HCT116 (cell line): ENCODE measurements at places on chromosomes 3 and 15. TPM values are rescaled to one million over a fixed set of nuclear protein-coding genes. Genes with fewer than 3 reads are reported as not detected.

GRCh38 chr3:171660188-171660587 lies 150.1 kb downstream of the PLD1 start:
- H3K4me3 ChIP-seq, result no peak overlapping the region
- H3K27ac ChIP-seq, result no peak overlapping the region
- H3K4me1 ChIP-seq, result no peaks in the 10 kb centered on the region
- no peak for DNase-seq

- H3K27ac ChIP-seq, result no peak overlapping the region
- H3K36me3 ChIP-seq, result no peaks in the 10 kb centered on the region
- H3K4me3 ChIP-seq, result no peak overlapping the region
- peaks cover 9% of the 10 kb centered on the region for H3K27me3 ChIP-seq
- DNase-seq, result no peak
Observed at GRCh38 chr15:70141376-70142071, 43.8 kb upstream of the TLE3 start.

DNA sequence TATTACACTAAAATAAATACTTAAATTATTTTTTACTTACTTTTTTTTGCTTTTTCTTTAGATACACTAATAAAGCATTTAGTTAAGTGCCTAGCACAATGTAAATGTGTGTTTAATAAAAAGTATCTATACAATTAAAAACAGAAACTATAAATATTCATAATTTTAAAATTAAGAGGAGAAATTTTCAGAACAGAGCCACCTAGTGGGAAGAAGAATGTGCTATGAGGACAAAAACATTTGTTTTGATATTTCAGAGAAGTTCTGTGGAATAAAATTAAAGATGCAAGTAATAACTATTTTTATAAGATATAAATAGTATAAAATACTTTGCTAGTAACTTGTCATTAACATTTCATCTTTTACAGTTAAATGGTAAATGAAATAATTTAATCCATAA lies 33.6 kb upstream of the PLSCR5 start:
- H3K27me3 ChIP-seq, result no peaks in the 10 kb centered on the region
- no peaks in the 10 kb centered on the region for H3K4me1 ChIP-seq
- no peak for DNase-seq
- no peak overlapping the region for H3K27ac ChIP-seq

- no peaks in the 10 kb centered on the region for H3K36me3 ChIP-seq
- no peak overlapping the region for H3K4me3 ChIP-seq
- no peak overlapping the region for H3K27ac ChIP-seq
- no peak for DNase-seq
- no peaks in the 10 kb centered on the region for H3K4me1 ChIP-seq
Observed at GRCh38 chr15:83947156-83947555, 288.4 kb upstream of the GOLGA6L4 start.

GRCh38 chr3:152595975-152596821 lies 238.7 kb upstream of the P2RY1 start:
- no peak overlapping the region for H3K27ac ChIP-seq
- no peak overlapping the region for H3K4me3 ChIP-seq
- no peak for DNase-seq
- no peaks in the 10 kb centered on the region for H3K36me3 ChIP-seq
- no peaks in the 10 kb centered on the region for H3K27me3 ChIP-seq

DNA sequence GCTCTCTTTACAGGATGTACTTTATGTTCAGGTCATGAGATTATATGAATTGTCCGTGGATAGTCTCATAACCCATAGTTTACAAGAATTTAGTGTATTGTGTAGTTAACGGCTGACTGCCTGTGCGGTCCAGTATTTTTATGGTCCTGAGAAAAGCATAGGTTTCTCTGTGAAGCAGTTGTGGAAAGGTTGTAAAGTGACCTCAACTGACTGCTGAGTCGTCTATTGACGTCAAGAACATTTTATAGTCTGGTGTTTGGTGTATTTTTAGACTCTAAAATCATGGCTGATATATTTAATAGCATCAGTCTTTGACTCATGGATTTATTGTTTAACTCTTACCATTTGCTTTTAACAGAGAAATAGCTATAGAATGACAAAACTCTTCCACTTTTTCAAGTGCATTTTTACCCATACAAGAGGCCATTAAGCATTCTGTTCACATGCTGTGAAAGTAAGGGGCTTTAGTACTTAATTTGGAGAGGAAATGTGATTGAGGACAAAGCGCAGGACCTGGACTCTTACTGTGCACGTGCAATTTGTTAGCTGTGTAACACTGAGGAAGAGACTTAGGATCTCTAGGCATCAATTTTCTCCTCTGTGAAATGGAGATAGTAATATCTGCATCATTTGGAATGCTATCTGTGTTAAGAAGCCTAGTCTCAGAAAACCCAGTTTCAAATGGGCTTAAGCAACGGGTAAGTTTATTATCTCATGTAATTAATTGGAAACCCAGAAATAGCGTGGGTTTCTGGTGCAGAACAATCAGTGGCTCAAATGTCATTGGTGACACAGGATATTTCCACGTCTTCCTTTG lies 240.8 kb downstream of the NFKBIZ start:
- DNase-seq, result no peak
- no peaks in the 10 kb centered on the region for H3K4me1 ChIP-seq
- no peaks in the 10 kb centered on the region for H3K36me3 ChIP-seq
- no peak overlapping the region for H3K27ac ChIP-seq

DNA sequence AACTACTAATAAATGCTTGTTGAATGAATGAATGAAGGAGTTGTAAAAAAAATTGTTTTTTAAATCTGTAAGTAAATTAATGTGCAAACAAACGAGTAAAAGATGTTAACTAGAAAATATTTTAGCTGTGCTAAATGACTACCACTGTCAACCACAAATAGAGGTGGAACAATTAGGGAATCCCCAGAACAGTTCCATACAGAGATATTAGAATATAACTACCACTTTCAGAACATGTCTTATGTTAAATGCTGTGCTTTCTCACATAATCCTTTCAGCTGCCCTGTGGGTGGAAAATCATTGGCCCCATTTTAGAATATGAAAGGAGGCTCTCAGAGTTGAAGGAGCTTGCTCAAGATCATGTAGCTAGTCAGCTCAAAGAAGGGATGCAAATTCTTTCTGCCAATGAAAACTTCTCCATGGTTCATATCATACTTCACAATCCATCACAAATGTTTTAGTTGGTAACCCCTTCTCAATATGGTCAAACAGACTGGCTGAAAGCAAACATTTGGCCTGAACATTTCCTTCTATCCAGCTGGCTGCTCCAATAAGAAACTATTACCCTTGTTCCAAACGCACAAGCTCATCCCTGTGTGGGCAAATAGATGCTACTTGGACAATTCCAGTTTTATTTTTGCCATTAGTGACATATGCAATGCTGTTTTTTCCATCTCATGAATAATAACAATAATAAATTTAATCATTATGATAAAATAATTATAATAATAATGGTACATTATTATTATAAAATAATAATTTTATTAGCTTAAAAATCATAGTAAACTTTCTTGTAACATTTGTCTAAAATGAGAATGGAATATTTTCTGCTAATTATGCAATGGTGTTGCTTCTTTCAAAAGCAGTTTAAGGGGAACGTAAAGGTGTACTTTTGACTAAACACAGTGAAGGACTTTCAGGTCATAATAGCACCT lies 290.4 kb upstream of the STT3B start:
- no peaks in the 10 kb centered on the region for H3K27me3 ChIP-seq
- H3K36me3 ChIP-seq, result no peaks in the 10 kb centered on the region
- H3K27ac ChIP-seq, result no peak overlapping the region
- DNase-seq, result no peak
- no peak overlapping the region for H3K4me3 ChIP-seq

Gene CMSS1
- total RNA-seq, result 64.1 TPM

Gene CACNA2D3
- total RNA-seq, result 0.20 TPM

Gene CDCP1
- 196 TPM for total RNA-seq

Gene CHRNB4
- 2.0 TPM for total RNA-seq

Gene IMPDH2
- 599 TPM for total RNA-seq
